ENCODE measurements at places on chromosomes 6 and 20. TPM values are rescaled to one million over a fixed set of nuclear protein-coding genes. Genes with fewer than 3 reads are reported as not detected.

ZFP64 gene
- 14.7 TPM for total RNA-seq

SLC17A5 gene
- total RNA-seq: 21.6 TPM

ADGB gene
- total RNA-seq: not detected

VNN1 gene
- total RNA-seq: not detected

BMP7 gene
- total RNA-seq: not detected

DOK5 gene
- total RNA-seq: 16.9 TPM

ACTL10 gene
- total RNA-seq: 2.0 TPM

PYGB gene
- total RNA-seq: 81.7 TPM

PACRG gene
- 0.66 TPM for total RNA-seq

MICB gene
- total RNA-seq: 17.2 TPM

C20orf144 gene
- under 0.01 TPM for total RNA-seq

PDE7B gene
- total RNA-seq: 22.1 TPM

C6orf141 gene
- total RNA-seq: 0.77 TPM
